ENCODE measurements at places on chromosomes 4 and X. TPM values are rescaled to one million over a fixed set of nuclear protein-coding genes. Genes with fewer than 3 reads are reported as not detected.

Gene TMSB15A
- polyA plus RNA-seq = 0.23 TPM

Gene MEPE
- not detected for polyA plus RNA-seq

Gene PNMA6F
- polyA plus RNA-seq = not detected

Gene NKX3-2
- not detected for polyA plus RNA-seq

Gene ZNF157
- 0.07 TPM for polyA plus RNA-seq

Gene KCND1
- 0.30 TPM for polyA plus RNA-seq

Gene MAGEA2B
- polyA plus RNA-seq = not detected

Gene FHIP1A
- polyA plus RNA-seq = 20.5 TPM

Gene PAGE1
- polyA plus RNA-seq = not detected

Gene SLC16A2
- 0.66 TPM for polyA plus RNA-seq

Gene PCDH10
- polyA plus RNA-seq = 0.01 TPM

Gene VSIG4
- polyA plus RNA-seq = 6.7 TPM

Gene CXCR3
- 0.05 TPM for polyA plus RNA-seq

Gene ZC4H2
- polyA plus RNA-seq = 1.7 TPM

Gene LDOC1
- 2.5 TPM for polyA plus RNA-seq

Gene SYP
- 1.6 TPM for polyA plus RNA-seq

Gene DUSP21
- polyA plus RNA-seq = not detected

Gene SPANXA1
- polyA plus RNA-seq = not detected

Gene SYN1
- 2.4 TPM for polyA plus RNA-seq

Gene DRD5
- not detected for polyA plus RNA-seq
